ENCODE measurements at places on chromosomes 2 and 18.

GRCh38 chr2:128108166-128108565 lies 17.2 kb downstream of the UGGT1 start:
- DNase-seq: no peak

DNA sequence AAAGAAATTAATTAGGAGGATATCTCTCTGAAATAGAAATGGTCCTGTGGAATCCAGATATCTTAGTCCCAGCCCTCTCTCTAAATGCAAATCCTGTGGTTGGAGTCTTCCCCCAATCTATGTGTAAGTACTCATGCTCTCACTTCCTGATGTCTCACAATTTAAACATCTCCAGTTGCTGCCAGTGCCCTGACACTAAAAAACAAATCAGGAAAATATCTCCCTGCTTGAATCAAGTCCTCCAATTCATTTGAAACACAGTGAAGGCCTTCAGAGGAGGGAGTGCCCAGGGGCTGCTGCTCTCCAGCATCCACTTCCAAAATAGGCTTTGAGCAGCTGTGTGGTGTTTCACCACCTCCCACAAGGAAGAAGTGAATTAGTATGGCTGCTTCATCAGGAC lies 413.8 kb downstream of the RAD51AP2 start:
- peak; percentile 53 for DNase-seq

GRCh38 chr2:192546565-192546964 lies 351.8 kb upstream of the TMEFF2 start:
- DNase-seq: no peak

DNA sequence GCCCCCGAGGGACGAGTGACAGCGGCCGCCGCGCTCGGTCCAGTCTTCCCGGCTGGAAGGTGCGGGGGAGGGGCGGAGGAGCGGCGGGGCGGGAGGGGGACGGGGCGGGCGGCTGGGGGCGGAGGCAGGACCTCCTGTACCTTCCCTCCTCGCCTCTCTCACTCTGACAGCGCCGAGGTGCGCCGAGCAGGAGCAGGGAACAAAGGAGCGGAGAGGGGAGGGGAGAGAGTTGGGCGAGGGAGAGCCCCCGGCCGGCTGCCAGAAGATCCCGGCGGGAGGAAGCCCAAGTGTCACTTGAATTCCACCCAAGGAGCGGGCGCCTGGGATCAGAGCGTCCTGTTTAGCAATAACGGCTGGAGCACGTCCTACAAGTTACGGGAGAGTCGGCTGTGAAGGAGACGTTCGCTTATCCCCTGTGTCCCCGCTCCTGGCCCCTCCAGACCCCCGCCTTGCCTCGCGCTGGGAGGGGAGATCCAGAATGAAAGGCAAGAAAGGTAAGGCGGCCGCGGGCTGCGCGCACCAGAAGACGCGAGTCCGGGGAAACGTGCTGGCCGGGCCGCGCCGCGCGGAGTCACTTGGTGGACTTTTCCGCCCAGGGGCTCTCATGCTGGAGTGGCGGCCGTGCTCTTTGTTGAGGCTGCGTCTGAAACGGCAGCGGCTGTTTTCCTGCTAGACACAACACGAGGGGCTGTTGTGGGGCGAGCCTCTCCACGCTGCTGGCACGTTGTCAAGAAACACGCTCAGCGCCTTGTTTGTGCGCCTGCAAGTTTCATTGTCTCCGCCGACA lies at the start of gene TGIF1:
Gene TGIF1 (plus strand): TSS at position 161 of the 787 bp plus-strand sequence. CDS start 318 bp downstream, at position 479.
- DNase-seq: peak; percentile 86

GRCh38 chr18:26267357-26267930 lies 41.2 kb downstream of the TAF4B start:
- no peak for DNase-seq

GRCh38 chr18:69127873-69128500 lies 272.7 kb upstream of the DOK6 start:
- no peak for DNase-seq

- peak; percentile 65 for DNase-seq
These were observed 99.1 kb downstream of the TACR1 start for GRCh38 chr2:75100011-75100800.

DNA sequence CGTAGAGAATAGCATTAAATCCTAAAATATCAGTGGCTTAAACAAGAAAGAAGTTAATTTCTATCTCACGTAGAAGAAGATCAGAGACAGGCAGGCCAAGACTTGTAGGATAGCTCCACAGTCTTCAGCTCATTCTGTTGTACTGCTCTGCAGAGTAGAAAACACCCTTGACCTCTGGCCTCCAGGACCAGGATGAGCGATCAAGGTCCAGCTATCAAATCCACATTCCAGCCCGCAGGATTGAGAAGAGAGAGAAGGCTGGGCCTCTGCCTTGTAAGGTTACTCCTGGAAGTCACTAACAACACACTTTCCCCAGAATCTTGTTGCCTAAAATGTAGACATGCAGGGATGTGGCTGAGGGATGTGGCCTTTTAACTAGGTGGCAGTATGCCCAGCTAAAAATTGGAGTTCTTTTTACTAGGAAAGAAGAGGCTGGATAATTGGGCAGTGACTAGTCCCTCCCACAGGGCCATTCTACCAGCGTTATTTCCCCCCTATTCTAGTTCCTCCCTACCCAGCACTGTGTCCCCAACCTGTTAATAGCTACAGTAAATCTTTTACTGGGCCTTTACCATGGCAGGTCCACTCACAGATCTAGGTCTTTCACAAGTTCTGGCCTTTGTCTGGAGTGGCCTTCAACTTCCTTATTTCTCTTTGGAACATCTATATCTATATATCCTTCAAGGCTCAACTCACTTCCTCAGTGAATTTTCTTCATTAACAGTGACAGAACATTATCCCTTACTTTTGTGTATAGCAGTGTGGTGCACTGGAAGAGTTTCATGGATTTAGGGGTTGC lies 165.0 kb downstream of the DIS3L2 start:
- no peak for DNase-seq

DNA sequence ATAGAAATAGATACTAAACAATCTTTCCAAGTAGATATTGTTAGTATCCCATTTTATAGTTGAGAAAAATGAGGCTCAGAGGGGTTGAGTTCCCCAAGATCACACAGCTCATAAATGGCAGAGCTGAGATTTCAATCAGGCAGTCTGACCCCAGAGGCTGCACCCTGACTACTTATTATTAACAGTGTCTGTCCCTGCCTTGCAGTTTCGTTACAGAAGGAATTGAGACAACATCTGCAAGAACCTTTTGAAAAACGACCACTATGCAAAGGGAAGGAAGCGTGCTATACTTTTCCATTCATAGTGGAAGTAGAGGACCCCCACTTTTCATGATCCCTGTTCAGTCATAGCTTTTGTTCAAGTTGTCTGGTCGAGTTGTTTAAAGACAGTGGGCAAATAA lies 53.2 kb upstream of the SEC11C start:
- DNase-seq: no peak

DNA sequence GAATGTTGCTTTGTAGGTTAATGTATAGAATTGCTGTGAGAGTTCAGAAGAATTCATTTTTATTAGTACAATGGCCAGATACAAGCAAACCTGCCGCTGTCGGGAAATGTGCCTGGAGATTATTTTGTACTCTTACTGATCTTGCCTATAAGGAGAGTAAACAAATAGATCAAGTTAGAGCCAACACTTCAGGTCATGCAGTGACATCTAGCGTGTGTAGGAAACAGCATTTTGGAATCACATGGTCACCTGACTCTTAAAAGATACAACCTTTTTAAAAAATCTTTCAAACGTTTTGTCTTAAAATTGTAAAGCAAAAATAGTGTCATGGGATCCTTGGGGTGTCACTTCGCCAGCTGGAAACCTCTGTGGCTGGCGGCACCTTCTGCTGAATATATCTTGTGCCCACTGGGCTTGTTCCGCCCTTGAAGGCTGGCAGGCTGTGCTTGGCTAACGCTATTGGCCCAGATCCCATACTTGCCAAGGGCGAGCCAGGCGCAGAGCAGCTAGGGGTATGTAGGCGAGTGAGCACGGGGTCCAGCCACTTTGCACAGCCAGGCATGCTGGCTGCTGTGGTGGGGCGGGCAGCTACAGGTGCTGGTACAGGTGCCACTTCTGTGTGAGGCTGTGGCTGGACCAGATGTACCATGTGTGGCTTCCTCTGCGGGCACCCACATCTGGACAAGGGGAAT lies 19.5 kb upstream of the RPRM start:
- DNase-seq: no peak

DNA sequence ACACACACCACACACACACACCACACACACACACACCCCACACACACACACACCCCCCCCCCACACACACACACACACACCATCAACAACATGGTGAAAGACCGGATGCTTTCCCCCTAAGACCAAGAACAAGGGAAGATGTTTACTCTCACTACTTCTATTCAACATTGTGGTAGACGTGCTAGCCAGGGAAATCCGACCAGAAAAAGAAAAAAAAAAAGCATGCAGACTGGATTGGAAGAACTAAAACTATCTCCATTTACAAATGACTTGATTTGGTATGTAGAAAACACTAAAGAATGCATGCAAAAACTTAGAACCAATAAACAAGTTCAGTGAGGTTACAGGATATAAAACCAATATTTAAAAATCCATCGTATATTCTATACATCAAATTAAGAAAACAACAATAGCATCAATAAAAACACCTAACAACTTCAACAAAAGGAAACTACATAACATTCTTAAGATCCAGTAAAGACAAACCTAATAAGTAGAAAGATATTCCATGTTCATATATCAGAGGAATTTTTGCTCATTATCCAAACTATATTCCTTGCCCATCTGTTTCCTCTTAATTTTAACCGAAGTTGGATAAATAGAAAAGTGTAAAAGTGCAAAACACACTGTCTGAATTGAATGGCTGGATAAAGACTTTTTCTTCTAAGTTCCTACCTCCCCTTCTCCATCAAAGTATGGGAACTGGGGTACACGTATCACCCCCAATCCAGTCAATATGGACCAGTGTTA lies 51.5 kb upstream of the RNU4ATAC start:
- no peak for DNase-seq

DNA sequence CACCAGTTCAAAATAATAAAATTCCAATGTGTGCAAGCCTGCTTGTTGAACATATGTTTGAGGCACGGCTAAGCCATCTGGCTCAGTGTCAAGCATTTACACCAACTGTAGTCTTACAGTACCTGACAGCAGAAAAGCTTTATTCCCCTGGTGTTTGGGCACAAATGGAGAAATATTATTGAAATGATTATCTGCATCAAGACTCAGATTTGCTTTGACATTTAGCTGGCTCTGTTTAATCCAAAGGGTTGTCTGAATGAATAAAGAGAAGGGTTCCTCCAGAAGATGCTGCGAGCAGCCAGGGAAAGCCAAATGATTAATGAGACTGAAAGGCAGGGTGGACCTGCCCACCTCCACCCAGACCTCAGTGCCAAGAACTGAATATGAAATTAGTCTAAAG lies 393.2 kb upstream of the GALNT5 start:
- peak; percentile 13 for DNase-seq

DNA sequence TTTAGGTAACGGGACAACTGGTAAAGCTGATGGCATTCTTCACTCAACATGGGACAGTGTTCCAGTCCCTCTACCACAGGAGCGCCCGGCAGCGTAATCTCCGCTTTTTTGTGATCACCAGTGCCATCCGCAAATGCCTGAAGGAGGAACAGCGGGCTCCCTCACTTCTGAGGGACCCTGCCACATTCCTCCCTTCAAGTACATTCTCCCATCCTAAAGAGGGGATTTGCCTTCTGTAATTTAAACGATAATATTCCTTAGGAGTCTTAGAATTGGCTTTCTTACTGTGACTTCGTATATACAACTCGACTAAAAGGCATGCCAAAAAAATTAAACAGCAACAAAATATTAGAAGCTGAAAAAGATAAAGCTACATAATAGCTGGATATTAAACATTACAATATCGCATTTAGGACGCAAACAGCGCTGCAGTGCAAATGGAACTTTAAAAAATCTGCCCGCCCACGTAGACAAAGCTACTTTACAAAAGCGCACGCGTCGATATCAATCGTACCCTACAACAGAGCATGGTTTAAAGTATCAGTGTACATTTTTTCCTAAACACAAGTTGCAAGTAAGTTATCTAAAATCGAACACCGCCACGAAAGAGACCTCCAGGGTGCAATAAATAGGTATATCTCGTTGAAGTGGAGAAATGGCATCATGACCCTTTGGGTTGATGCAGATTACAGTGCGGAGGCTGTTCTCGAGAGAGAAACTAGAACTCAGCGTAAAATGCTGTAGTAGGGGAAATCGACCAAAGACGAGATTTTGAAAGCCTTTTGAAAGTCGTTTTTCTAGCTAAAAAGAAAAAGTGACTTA lies 2.3 kb upstream of the VSNL1 start:
- DNase-seq: no peak
